ENCODE measurements at places on chromosomes 3 and 15.
A peak's percentile ranks its signal among the peaks of the same experiment; 100 is the strongest.

DNA sequence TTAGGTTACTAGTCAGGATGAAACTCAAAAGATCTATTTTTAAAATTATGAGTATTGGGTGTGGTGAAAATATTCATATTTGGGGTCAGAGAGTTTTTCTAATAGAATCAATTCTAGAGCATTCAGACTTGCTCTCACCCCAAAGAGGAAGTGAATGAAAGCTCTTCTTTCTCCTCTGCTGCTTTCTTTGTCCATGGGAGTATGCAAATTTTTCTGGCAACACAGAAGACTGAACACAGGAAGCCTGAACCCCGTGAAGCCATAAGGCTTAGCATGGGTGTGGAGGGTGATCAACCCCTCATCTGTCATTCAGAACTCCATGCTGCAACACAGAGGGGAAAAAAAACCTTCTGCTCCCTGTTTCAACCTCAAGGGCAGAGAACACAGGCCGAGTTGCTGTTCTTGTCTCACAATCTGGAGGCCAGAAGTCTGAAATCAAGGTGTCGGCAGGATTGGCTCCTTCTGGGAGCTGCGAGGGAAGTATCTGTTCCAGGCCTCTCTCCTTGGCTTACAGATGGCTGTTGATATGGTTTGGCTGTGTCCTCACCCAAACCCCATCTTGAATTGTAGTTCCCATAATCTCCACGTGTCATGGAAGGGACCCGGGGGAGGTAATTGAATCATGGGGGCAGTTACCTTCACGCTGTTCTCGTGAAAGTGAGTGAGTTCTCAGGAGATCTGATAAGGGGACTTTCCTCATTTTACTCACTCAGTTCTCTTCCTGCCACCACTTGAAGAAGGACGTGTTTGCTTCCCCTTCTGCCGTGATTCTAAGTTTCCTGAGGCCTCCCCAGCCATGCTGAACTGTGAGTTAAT, 33.7 kb upstream of the CD47 start:
- DNase-seq, result no peak

DNA sequence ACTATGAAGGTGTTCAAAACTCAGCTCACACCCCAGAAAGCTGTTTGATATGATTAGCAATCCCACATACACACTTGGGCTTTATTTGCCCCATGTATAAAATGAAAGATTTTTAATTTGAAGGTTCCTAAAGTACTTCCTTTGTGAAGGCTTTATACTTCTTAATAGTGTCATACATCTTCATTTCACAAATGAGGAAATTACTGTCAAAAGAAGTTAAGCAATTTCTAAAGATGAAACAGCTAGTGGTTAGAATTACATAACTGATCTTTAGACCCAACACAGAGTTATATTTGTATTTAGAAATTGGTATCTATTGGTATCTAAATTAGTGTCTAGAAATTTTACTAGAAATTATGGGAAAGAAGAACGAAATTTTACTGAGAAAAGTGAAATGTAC, 7.1 kb downstream of the CD200R1 start:
- no peak for DNase-seq

GRCh38 chr3:184236033-184236410, 6.6 kb downstream of the VWA5B2 start:
- DNase-seq, result no peak

GRCh38 chr3:111821891-111822290, 37.2 kb upstream of the PHLDB2 start:
- no peak for DNase-seq

GRCh38 chr15:71585159-71585558, 225.2 kb upstream of the NR2E3 start:
- no peak for DNase-seq

DNA sequence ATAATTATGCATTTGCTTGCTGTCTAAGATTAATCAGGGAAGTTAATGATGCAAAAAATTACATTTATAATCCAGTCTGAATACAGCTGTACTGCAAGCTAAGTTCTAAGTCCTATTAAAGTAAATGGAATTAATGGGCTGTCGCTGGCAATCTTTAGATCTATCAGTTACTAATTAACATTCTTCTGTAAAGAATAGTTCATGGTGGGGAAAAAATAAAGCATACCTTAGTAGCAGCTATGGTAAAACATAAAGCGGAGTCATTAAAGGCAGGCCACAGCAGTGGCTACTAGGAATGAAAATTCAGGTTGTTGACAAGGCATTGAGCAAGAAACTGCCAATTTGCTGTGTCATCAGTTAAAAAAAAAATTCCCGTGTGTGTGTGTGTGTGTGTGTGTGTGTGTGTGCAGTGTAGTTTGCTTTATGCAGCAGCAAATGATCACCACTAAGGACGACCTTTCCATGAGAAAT, 129.8 kb downstream of the ZNF385D start:
- DNase-seq, result peak; percentile 81

- DNase-seq, result no peak
Observed at GRCh38 chr15:50059203-50059772, 59.7 kb downstream of the ATP8B4 start.

- no peak for DNase-seq
Observed at GRCh38 chr3:183261151-183261724, 8.2 kb downstream of the B3GNT5 start.

DNA sequence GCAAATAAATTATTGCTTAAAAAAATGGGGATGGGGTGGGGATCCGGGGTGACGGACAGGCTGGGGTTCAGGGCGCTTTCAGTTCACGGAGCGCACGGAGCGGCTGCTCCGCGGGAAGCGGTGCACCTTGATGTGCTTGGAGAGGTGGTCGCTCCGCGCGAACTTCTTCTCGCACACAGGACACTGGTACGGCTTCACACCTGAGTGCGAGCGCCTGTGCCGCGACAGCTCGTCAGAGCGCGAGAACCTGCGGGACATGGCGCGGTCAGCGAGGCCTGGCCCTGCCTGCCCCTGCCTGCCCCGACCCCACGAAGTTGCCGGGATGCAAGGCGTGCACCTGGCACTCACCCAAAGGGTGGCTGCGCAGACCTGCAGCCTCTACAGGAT, 13.6 kb downstream of the KLF15 start:
- DNase-seq, result no peak

GRCh38 chr3:186258968-186259367, 103.1 kb downstream of the DGKG start:
- DNase-seq, result no peak

DNA sequence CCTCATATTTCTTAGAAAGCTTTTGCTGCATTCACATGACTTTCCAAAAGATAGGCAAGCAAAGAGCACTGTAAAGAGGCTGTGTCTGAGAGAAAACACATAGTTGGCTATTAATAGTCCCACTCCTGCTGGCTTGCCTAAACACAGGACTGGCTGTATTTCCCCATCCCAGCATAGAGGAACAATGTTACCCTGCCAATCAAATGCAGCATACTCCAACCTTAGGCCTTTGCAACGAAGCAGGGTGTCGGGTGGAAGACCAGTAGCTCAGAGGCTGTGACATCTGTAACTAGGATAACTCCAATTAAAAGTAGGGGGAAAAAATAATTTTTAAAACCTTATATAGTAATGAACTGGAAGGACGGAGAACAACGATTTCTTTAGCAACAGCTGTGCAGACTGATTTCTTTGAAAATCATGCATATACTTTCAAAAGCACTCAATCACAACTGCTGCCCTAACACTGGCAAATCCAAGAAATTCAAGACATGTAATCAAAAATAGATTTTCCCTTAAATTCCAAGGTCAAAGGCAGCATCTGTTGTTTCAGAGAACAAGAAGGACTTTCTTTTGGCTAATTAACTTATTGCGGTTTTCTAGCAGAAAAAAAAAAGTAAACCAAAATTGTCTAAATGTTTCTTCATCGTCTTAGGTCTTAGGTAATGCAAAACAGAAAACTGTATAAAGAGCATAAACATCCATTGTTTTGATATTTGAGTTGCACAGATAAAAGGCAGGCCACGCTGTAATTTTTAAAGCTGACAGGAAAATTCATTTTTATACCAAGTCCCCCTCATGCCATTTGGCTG, 139.3 kb downstream of the TNIK start:
- DNase-seq, result no peak

- peak; percentile 32 for DNase-seq
Observed at GRCh38 chr3:13451301-13451673, 28.8 kb upstream of the HDAC11 start.

DNA sequence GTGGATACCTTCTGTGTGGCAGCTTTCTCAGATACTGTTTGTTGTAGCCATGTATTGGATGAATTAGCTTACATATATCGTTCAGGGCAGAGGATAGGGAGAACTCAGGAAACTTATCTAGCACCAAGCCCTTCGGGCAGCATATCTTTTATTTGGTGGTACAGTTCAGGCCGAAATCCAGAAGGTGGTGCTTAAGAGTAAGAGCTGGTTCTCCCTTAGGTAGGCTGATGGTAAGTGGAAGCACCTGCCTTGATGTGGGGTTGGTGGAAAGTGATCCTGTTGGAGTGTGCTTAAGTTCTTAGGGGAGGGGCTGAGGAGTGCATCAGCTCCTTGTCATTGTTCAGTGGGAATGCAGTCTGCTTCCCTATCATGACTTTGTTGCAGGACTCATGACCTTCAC, 187.5 kb downstream of the DOCK3 start:
- DNase-seq, result no peak

GRCh38 chr15:69522361-69522760, 69.7 kb downstream of the RPLP1 start:
- DNase-seq, result no peak

DNA sequence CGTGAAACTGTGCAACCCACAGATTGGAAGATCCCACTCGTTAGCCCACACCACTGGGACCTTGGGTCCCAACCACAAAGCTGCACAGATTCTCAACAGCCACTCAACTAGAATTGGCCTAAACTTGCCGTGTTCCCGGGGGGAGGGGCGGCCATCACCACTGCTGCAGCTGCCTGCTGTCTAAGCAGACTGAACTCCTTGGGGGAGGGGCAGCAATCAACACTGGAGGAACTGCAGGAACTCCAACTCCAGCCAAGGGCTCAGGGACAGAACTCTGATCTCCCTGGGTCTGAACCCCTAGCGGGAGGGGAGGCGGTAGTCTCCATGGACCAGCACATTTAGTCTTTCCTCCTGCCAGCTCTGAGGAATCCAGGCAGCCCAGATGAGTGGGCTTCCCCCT, 205.9 kb downstream of the RSL24D1 start:
- no peak for DNase-seq

GRCh38 chr3:187587076-187587475, 83.1 kb downstream of the SST start:
- no peak for DNase-seq
